ENCODE measurements at places on chromosomes 1 and 21.

DNA sequence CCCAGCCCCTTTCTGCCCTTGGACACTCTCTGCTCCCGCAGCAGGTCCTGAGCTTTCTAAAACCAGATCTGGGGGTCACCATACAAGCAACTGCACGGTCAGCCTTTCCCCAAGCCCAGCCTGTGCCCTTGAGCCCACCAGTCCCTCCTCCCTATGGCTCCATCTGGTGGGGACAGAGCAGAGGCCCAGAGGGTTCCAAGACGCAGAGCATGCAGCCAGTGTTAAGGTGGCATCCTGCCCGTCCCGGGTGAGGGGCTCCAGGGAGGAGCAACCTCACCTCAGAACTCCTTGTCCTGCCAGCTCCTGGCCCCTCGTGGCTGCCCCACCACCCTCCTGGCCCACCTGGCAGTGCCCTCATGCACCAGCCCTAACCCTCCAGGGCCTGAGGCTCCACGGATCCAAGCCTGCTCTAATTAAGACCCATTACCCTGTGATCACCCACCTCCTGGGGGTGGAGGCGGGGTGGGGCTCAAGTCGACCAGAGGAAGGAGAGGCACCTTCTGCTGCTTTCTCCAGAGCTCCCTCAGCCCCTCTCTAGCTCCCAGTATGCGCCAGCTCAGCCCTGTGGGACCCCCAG lies 8.5 kb downstream of the CHD5 start:
- DNase-seq, result no peak

DNA sequence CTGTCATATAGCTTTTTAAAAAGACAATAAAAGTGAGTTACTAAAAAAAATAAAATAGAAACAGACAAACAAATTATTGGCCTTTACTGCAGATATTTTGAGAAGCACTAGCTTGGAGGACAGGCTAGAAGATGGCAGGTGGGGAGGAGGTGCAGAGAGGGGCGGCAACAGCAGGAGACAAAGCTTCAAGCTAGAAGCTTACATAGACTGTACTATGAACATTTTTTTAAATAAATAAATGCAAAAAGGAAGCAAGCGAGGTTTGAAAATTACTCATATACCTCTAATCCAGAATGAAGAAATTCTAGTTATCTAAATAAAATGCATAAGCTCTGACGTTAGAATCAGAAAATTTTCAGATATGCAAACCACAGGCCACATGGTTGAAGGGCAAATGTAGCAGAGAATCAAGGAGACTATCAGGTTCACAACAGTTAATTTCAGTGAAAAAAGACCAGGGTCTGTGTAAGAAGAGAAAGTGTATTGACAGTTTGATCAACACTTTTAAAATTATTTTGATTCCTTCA lies 54.9 kb downstream of the NRIP1 start:
- DNase-seq, result peak; percentile 82

DNA sequence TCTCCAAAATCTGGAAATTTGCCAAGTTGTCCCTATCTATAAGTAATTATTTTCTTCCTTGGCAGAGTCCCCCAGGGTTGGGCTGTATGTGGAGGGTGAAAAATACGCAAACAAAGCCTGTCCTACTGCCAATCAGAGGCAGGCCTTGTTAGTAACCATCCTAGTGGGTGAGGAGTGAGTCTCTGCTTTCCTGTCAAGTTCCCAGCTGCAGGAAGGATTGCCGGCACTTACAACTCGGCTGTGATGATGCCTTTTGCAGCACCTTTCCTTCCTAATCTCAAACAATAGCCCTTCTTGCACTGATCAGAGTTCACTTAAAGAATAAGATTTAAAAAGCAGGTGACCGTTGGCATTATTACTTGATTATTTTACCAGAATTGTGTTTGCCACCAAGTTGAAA lies 31.3 kb upstream of the FGGY start:
- DNase-seq, result no peak

- no peak for DNase-seq
These were observed 84.2 kb upstream of the DSCAM start for GRCh38 chr21:40931197-40931596.

- peak; percentile 75 for DNase-seq
These were observed at the start of gene MRPL39 for GRCh38 chr21:25607151-25608043. TSS of gene MRPL39 (minus strand) at chr21:25607481. CDS start at chr21:25607475, 6 bp downstream.
